Heart right ventricle (tissue), 16 donors: ENCODE measurements at places on chromosomes 2 and 18.

GRCh38 chr2:174877301-174877700 is 113.0 kb upstream of the CHRNA1 start:
- peaks cover 13% of the 10 kb centered on the region for H3K4me1 ChIP-seq
- no peaks in the 10 kb centered on the region for H3K27me3 ChIP-seq
- no peak for DNase-seq
- no peaks in the 10 kb centered on the region for H3K36me3 ChIP-seq
- H3K4me3 ChIP-seq = no peak overlapping the region
- H3K27ac ChIP-seq = no peak overlapping the region

DNA sequence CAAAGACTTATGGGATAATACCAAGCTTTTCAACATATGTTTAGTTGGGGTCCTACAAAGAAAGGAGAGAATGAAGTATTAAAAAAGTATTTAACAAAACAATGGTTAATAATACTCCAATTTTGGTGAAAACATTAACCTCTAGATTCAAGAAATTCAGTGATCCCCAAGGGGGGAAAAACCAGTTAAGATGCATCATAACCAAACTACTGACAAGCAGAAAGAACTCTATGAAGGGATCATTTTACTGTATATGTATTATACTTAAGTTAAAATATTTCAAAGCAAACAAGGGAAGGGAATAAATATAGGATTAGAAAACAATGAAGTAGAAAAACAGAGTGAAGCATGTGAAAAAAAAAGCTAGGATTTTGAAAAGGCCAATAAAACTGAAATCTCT is 8.7 kb downstream of the CNRIP1 start:
- no peaks in the 10 kb centered on the region for H3K4me1 ChIP-seq
- H3K27ac ChIP-seq = no peak overlapping the region
- no peaks in the 10 kb centered on the region for H3K27me3 ChIP-seq
- H3K36me3 ChIP-seq = no peaks in the 10 kb centered on the region

DNA sequence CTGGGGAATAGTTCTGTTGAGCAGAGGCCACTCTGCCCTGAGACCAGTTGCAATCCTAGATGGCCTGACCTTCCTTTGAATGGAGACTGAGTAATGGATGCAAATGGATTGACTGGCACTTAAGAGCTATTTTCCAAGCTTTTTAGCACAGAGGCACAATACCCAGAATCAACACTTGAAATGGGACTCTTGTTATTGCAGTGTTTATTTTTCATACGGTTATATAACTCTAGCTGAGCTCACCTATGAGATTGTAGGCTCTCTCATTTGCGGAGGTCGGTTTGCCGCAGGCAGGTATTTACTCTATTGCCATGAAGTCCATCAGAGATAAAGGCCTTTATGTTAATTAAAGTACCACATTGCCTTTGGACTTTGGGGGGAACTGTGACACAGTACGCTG is 422.3 kb upstream of the CELF4 start:
- H3K27ac ChIP-seq = no peak overlapping the region
- H3K36me3 ChIP-seq = no peaks in the 10 kb centered on the region
- no peaks in the 10 kb centered on the region for H3K4me1 ChIP-seq
- H3K27me3 ChIP-seq = no peaks in the 10 kb centered on the region
- no peak for DNase-seq
- no peak overlapping the region for H3K4me3 ChIP-seq

DNA sequence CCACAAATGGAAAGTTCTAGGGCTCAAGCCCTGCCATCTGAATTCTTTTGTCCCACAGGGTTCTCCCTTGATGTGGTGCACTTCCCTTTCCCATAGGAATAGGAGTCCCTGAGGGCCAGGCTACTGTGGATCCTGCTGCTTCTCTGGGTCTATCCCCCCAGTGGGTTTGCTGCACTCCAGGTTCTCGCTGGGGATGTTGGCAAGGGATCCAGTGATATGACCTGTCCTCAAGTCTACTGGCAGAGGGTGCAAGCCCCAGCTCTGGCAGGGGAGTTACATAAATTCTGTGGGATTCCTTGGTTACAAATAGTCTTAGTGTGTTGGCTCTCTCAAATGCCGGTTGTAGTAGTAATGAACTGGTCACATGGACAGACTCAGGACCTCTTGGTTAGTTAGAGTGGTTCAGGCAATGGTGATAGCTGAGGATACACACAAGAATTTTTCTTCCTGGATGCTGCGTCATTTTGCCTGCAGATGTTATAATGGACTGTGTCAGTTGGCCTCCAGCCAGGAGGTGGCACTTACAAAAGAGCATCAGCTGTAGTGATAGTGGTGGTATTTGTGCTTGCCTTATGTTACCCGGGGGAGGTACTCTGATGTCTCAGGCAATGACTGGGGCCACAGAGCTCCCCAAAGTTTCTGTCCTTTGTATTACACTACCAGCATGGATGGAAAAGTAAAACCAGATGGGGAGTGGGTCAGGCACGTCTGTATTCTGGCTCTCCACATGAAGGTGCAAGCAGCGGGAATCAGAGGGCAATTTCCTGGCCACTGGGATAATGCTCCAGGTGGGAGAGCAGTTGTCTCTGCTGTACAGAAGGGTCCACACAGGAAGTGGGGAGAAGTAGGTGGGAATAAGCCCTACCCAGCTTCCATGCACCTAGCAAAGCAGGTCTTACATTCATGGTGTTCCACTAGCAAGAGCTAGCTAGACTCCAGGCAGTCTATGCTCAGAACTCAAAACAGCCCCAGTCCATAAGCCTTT is 267.9 kb downstream of the SOX11 start:
- no peaks in the 10 kb centered on the region for H3K27me3 ChIP-seq
- no peak overlapping the region for H3K27ac ChIP-seq
- no peaks in the 10 kb centered on the region for H3K4me1 ChIP-seq

GRCh38 chr2:79960519-79960918 is 344.0 kb downstream of the LRRTM1 start:
- no peaks in the 10 kb centered on the region for H3K27me3 ChIP-seq
- no peaks in the 10 kb centered on the region for H3K36me3 ChIP-seq
- DNase-seq = no peak
- no peak overlapping the region for H3K4me3 ChIP-seq
- no peak overlapping the region for H3K27ac ChIP-seq

GRCh38 chr18:73286584-73286983 is 418.8 kb upstream of the NETO1 start:
- DNase-seq = no peak
- no peaks in the 10 kb centered on the region for H3K27me3 ChIP-seq
- H3K36me3 ChIP-seq = no peaks in the 10 kb centered on the region

- peak overlapping the region; percentile 42 for H3K4me3 ChIP-seq
- peaks cover 8% of the 10 kb centered on the region for H3K4me1 ChIP-seq
- peaks cover 5% of the 10 kb centered on the region for H3K27me3 ChIP-seq
- DNase-seq = no peak
- H3K36me3 ChIP-seq = no peaks in the 10 kb centered on the region
Measured at GRCh38 chr2:70947556-70948184, 12.0 kb downstream of the ATP6V1B1 start.

DNA sequence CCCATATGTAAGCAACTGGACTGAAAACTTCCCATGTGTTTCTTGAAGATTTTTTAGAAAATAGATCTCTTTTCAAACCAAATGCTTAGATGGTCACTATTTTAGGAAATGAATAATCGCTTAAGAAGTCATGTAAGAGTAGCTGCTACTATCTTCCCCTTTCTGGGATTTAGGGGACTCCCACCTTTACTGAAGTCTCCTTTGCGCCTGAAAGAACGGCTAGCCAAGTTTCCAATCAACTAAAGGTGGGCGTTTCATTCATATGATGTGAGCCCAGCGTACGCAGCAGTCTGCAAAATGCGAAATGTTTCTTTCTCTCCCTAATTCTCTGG is 1.1 kb downstream of the DIPK1C start:
- H3K4me1 ChIP-seq = peaks cover 26% of the 10 kb centered on the region
- DNase-seq = no peak
- H3K36me3 ChIP-seq = no peaks in the 10 kb centered on the region

GRCh38 chr18:42338683-42339082 is 383.6 kb downstream of the PIK3C3 start:
- no peaks in the 10 kb centered on the region for H3K4me1 ChIP-seq
- no peak overlapping the region for H3K4me3 ChIP-seq
- no peak for DNase-seq

- no peaks in the 10 kb centered on the region for H3K27me3 ChIP-seq
- DNase-seq = no peak
- peaks cover 22% of the 10 kb centered on the region for H3K4me1 ChIP-seq
- no peak overlapping the region for H3K27ac ChIP-seq
- H3K4me3 ChIP-seq = no peak overlapping the region
Measured at GRCh38 chr2:240966906-240967680, 31.3 kb upstream of the SNED1 start.

DNA sequence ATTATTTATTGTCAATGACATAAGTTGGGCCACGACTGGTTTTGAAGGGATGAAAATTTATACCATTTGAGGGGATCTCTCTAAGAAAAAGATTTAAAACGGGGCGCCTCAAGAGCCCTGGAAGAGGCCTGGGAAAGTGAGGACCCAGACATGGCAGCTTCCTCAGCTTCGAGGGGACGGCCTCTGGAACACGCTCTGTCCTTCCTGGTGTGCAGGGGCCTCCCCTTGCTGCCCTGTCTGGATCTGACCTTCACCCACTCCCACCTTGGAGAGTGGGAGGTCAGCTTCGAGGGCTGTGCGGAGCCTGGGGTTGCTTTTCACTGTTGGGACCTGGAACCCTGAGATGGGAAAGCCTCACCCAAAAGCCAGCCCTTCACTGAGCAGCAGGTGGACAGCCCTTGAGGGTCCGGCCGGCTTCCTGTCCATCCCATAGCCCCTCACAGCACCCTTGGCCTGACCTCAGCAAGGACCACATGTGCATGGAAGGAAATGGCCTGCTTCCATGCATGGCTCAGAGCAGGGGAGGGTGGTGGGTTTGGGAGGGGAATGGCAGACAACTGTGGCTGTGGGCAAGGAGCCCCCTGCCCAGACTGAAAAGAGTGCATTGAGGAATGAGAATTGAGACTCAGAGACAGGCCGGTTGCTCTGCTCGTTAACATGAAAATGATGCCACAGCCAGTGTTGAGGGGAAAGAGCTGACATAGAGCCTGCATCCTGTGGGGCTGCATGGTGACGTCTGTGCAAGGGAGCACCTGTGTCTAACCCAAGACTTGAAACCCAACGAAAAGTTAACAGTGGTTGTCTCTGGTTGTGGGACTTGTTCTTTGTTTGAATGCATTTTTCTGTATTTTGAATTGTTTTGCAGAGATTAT is 16.3 kb downstream of the FBLN7 start:
- H3K36me3 ChIP-seq = no peaks in the 10 kb centered on the region
- H3K27ac ChIP-seq = no peak overlapping the region
- peaks cover 9% of the 10 kb centered on the region for H3K4me1 ChIP-seq

DNA sequence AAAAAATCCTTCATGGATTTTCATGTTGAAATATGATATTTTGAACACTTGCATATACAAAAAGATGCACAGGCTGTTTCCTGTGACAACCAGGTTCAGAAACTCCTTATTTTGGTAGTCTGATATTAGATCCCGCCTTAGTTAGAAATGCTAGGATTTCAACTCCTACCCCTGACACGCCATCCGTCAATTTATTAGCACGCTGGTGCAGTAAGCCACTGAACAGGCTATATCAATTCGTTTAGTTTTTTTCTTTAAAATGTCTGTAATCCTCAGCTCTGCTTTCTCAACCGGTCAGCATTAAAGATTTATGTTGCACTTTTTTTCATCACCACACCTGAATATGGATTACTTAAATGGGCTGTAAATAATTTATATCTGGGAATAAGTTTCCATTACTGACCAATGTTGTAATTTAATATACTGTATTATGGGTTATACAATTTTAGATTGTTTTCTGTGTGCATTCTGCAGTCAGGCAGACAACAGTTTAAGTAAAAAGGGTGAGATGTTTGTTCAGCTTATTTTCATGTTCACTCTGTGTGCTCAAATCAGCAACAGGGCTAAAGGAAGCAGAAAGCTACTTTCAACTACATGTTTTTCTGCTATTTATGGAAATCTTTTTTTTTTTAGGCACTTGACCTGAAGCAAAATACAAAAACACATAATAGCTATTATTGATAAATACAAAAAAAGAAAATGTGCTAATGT is 227.7 kb downstream of the ARHGAP15 start:
- H3K4me1 ChIP-seq = no peaks in the 10 kb centered on the region
- no peak overlapping the region for H3K4me3 ChIP-seq
- H3K36me3 ChIP-seq = no peaks in the 10 kb centered on the region
- no peak overlapping the region for H3K27ac ChIP-seq

DNA sequence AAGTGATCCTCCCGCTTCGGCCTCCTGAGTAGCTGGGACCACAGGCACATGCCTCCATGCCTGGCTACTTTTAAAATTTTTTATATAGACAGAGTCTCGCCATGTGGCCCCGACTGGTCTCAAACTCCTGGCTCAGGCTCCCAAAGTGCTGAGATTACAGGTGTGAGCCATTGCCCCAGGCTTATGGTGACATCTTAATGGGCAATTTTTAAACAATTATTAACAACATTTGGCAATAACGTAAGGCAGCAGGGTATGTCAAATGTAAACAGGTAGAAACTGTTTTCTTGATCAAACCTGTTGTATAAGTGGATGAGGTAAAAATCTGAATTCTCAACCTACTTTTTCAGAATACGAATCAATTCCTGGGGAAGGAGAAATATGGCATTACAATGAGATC is 11.0 kb downstream of the FECH start:
- no peak overlapping the region for H3K4me3 ChIP-seq
- H3K27me3 ChIP-seq = no peaks in the 10 kb centered on the region
- H3K27ac ChIP-seq = no peak overlapping the region
- no peak for DNase-seq
- peaks cover 100% of the 10 kb centered on the region for H3K36me3 ChIP-seq
- no peaks in the 10 kb centered on the region for H3K4me1 ChIP-seq

DNA sequence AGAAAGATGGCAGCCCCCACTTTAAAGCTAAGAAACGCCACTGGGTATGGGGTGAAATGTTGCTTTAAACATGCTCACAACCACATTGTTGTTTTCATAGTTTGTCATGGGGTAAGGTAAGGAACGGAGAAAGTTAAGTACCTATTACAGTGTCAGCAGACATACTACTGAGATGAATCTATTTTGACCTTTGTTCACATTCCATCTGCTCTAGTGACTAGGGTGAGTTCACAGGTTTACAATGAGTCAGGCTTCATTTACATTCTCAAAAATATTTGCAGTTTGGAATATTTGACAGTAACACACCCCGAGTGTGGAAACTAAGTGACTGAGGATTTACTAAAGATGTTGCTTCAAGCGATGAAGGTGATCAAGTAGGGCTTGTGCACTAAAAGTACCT is 428.7 kb upstream of the ACVR2A start:
- no peaks in the 10 kb centered on the region for H3K36me3 ChIP-seq
- H3K27ac ChIP-seq = no peak overlapping the region
- no peaks in the 10 kb centered on the region for H3K4me1 ChIP-seq
- no peaks in the 10 kb centered on the region for H3K27me3 ChIP-seq
- H3K4me3 ChIP-seq = no peak overlapping the region
- no peak for DNase-seq

DNA sequence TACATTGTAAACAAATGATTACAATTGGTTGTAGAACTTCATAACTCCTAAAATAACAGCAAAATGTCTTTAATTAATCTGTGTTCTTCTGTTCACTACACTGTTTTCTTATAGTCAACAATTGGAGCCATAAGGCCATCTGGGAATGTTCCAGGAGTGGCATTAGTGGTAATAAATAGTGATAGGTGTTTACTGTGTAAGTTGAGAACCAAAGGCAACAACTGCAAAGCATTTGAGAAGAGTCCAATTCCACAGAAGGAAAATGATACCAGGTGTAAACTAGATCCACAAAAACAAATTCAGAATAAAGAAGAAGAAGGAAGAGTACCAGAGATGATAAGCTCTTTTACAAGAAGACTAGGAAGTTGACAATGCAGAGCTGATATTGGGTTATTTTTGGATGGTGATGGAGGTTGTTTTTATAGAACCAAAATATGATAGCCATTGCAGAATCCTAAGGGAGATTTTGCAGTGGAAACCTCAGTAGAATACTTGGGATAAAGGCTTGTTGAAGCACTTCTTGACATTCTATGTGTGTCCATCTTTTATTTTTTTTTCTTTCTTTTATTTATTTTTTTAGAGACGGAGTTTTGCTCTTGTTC is 52.9 kb downstream of the ANTXR1 start:
- H3K4me3 ChIP-seq = no peak overlapping the region
- H3K4me1 ChIP-seq = peaks cover 7% of the 10 kb centered on the region
- H3K27ac ChIP-seq = peak overlapping the region; percentile 45
- no peak for DNase-seq
- H3K36me3 ChIP-seq = no peaks in the 10 kb centered on the region
